ENCODE measurements at places on chromosomes 12 and 14. TPM values are rescaled to one million over a fixed set of nuclear protein-coding genes. Genes with fewer than 3 reads are reported as not detected.

Gene KLRD1
- 0.28 TPM for total RNA-seq

Gene CLEC7A
- total RNA-seq = not detected

Gene LMNTD1
- total RNA-seq = 0.38 TPM

Gene TAS2R50
- 3.1 TPM for total RNA-seq

Gene PAWR
- 57.5 TPM for total RNA-seq

Gene C3AR1
- total RNA-seq = 0.56 TPM

Gene CD163L1
- 3.3 TPM for total RNA-seq

All from regular cardiac myocyte (primary cell).